ENCODE measurements at places on chromosomes 16 and 17.

DNA sequence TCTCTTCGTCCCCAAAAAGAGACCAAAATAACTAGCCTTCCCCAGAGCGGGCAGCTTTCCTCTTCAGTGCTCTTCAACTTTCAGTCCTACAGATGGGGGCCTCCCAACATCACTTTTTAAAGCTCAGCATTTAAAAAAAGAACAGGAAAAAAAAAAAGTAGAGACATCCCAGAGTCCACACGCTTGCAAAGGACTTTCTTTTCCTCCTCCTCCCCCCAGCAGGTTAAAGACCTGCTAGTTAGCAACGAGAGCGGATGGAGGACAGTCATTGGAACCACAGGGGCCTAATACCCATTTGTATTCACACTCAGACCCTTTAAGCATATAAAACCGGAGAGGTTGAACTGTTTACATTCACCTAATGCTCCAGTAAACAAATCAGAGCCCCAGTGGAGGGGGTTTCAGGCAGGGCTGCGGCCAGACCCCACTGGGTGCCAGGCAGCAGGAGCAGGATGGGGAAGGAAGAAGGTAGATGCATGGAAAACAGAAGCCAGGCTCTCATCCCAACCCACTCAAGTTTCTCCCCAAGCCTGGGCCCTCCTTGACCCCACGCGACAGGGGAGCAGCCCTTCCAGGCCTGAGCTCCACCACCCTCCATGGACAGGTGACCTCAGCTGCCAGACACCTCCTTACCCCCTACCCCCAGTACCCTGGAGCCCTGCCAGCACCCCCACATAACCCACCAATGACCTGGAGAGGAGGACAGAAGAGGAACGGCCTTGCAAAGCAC, 15.2 kb downstream of the ZFHX3 start:
- no peak for DNase-seq

DNA sequence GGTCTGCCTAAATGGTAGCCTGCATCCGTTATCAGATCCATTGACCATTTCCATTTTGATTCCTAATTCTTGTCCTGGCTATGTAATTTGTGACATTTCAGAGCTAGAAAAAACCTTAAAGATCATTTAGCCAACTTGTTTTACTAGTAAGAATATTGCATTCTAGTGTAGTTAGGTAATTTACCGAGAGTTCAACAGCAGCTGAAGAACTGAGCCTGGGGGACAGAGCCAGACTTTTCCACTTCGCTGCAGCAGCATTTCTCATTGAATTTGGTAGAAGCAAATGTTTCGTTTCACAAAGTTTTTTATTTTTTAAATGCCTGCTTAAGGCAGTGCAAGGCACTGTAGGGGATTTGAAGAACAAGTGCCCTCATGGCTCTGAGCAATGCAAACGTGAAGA, 59.2 kb upstream of the MARCHF10 start:
- no peak for DNase-seq

DNA sequence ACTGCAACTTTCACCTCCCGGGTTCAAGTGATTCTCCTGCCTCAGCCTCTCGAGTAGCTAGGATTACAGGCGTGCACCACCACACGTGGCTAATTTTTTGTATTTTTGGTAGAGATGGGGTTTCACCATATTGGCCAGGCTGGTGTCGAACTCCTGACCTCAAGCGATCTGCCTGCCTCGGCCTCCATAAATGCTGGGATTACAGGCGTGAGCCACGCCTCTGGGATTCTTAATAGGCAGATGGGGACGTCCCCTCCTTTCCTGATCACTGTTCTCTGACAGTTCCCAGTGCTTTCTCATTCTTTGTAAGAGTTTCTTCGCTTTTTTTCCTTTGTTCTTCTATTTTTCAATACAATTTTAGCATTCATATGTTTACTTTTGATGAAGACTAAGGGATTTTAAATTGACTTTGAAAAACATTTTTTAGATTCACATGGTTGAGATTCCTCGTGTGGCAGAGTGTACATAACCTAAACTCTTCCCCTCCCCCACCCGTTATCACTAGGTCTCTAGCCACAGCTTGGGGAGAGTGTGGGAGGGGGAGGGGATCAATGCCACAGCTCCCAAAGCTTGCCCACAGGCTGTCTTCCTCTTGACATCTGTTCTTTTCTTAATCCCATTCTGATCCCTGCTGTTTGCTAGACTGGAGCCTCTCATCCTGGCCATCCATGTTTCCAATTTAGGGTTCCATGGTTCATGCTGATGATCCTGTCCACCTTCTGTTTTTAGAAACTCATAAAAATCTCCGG, 11.0 kb downstream of the ADORA2B start:
- no peak for DNase-seq

GRCh38 chr17:42109086-42109485, 3.4 kb downstream of the DHX58 start:
- DNase-seq: no peak

DNA sequence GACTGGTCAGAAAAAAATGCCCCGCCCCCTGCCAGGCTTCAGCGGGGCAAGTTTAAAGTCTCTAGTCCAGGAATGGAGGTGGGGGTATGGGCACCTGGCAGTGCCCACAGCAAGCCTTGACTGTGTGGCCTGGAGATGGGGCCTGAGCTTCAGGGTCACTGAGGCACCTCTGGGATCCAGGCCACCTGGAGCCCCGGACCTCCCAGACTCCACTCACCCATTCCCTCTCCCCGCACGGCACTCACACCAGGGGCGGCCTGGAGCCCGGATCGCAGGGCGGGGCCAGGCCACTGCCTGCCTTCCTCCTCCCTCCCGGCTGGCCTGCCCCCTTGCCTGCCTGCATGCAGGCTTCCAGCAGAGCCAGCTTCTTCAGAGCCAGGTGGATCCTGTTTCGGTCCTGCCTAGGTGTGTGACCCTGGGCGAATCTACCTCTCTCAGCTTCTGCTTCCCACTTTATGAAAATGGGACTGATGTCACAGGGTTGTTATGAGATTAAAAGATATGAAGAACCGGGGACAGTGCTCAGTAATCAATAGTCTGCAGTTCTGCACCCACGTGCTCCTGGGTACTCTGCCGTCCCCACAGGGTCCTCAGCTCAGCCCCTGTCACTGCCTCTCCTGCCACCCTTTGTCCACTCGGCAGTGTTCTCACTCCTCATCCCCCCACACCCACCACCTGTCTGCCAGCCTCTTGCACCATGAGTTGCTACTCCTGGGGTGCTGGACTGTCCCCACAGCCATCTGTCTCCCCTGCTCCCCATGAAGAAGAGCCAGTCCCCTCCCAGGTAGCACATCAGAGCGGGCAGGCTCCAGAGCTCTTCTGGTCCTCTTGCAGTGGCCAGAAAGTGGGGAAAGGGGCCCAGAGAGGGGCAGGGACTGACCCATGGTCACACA, 1.2 kb upstream of the TCAP start:
- DNase-seq: no peak

DNA sequence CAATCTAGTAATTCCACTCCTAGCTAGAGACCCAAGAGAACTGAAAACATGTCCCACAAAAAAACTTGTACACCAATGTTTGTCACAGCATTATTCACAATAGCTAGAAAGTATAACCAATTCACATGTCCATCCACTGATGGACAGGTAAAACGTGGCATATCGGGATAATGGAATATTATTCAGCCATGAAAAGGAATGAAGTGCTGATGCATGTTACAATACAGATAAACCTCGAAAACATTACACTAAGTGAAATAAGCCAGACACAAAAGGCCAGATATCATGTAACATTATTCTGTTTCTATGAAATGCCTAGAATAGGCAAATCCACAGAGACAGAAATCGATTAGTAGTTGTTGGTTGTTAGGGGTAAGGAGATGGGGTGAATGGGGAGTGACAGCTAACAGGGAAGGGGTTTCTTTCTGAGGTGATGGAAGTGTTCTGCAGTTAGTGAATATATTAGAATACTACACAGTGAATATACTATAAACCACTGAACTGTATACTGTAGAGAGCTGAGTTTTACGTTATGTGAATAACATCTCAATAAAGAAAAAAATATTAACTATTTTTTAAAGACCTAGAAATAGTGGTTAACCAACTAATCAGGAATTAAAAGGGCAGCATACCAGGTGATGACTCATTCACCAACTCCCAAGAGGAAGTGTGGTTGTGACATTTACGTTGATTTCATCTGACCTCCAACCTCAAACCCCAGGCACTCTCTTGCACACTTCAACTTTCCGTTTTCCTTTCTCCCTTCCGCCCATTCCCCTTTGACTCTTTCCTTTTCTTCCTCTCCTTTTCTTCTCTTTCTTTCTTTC, 48.6 kb downstream of the GAS7 start:
- peak; percentile 65 for DNase-seq

Data from MCF 10A (cell line).